Left colon (tissue), 2 donors: ENCODE measurements at places on chromosomes 5 and 9.

- DNase-seq, result peak; percentile 18
Measured at GRCh38 chr5:83472508-83473345, 1.2 kb downstream of the VCAN start.

- DNase-seq, result no peak
Measured at GRCh38 chr5:136047858-136048257, 19.1 kb downstream of the TGFBI start.

DNA sequence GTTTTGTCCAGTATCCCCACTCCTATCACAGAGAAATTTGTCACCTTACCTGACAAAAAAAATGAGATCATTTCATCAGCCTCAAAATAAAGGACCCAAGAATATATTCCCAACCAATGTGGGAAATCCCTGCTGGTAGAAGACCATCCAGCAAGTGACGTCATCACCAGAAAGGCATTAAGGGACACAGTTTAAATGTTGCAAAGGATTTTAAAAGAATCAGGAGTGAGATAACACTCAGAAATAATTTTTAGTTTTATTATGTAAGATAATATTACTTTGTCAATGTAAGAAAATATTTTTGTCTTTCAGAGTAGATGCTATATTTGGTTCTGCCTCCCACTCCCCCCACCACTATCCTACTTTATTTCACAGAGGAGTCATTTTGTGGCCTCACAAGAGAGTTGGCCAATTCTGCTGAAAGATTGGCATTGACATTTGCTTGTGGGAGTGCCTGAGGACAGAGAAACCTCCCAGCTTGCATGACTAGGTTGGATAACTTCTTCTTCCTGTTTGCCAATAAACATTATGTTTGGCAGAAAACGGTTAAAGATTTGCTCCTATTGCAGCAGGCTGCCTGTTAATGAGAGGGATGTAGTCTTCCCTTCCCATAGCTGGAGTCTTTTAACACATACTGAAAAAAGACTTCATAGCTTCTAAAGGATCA lies 288.6 kb upstream of the DAB2 start:
- DNase-seq, result no peak

- DNase-seq, result no peak
Measured at GRCh38 chr9:131743096-131743495, 3.2 kb upstream of the RAPGEF1 start.

GRCh38 chr5:101796427-101796826 lies 499.7 kb downstream of the SLCO4C1 start:
- DNase-seq, result no peak

- no peak for DNase-seq
Measured at GRCh38 chr5:96835791-96836191, 28.0 kb upstream of the ERAP1 start.
